Endothelial cell of umbilical vein (primary cell): ENCODE measurements at places on chromosomes 4 and X.

- H3K4me1 ChIP-seq: peaks cover 5% of the 10 kb centered on the region
- H3K27ac ChIP-seq: no peak overlapping the region
- no peak overlapping the region for H3K4me3 ChIP-seq
- no peaks in the 10 kb centered on the region for H3K36me3 ChIP-seq
These were observed 478.0 kb downstream of the KCNIP4 start for GRCh38 chr4:21470535-21470934.

DNA sequence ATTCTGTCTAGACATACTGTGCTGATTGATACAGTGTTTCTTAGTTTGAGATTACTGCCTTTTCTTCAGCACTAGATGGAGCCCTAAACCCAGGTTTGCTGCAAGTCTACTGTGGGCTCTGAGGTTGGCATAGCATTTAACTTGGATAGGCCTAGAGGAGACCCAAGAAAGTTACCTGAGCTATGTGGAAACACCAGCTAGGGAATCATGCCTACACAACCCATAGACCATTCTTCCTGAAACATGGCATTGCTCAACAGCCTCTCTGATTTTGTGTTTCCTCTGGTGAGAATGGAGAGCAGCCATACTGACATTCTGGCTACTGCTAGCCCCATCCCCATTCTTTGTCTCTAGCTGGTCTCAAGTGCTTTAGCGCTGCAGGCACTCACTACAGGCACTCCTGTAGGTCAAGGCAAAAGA is 287.7 kb upstream of the PCDH18 start:
- H3K27ac ChIP-seq: no peak overlapping the region
- H3K27me3 ChIP-seq: no peaks in the 10 kb centered on the region
- no peak overlapping the region for H3K4me3 ChIP-seq
- peak; percentile 61 for DNase-seq
- H3K4me1 ChIP-seq: peaks cover 3% of the 10 kb centered on the region

DNA sequence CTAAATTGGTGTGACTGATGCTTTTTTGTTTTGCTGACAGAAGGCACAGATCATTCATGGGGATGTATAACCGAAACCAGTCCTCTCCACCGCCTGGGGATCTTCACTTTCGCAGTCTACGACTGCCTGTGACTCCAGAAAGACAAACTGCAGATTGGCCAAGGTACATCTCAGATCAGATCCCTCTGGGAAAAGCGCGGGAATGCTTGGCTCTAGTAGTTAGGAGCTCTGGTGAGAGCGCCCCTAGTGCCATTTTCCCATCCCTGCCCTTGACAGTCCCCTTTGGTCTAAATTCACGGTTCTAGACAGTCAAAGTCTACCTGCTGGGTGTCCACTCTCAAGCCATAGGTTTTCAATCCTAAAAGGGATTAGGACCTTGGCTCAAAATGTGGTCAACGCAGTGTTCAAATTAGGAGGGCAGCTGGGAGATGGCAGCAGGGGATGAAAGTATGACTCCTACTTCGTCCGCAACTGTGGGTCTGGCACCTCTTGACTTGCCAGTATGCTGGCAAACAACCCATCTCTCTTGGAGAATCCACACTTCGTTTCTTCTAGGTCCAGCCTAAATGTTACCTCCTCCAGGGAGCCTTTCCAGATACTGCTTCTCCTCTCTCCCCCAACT is 6.9 kb upstream of the HAND2 start:
- no peaks in the 10 kb centered on the region for H3K4me1 ChIP-seq
- no peak overlapping the region for H3K4me3 ChIP-seq
- no peak overlapping the region for H3K27ac ChIP-seq
- H3K27me3 ChIP-seq: peaks cover 98% of the 10 kb centered on the region

DNA sequence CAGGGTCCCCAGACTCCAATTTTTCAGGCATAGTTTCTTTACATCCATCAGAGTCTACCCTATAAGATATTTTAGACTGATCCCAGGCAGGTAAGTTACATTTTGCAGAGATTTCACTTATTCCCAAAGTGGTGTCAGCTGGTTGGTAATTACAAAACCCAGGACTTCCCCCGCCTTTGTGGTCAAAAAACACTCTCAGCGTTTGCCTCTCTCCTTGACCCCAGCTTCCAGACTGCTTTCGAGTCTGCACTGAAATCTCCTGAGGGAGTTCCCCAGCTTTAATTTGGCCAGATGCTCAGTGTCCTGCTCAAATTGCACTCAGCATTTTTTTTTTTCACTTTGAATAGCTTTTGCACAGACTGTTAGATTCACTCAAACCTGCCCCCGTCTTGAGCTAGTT is 11.2 kb upstream of the AMOT start:
- no peaks in the 10 kb centered on the region for H3K27me3 ChIP-seq
- H3K4me3 ChIP-seq: no peak overlapping the region
- no peaks in the 10 kb centered on the region for H3K36me3 ChIP-seq
- no peak for DNase-seq
